ENCODE measurements at places on chromosomes 7 and 10.

GRCh38 chr7:154677454-154677853 is 325.5 kb downstream of the PAXIP1 start:
- no peak for DNase-seq

DNA sequence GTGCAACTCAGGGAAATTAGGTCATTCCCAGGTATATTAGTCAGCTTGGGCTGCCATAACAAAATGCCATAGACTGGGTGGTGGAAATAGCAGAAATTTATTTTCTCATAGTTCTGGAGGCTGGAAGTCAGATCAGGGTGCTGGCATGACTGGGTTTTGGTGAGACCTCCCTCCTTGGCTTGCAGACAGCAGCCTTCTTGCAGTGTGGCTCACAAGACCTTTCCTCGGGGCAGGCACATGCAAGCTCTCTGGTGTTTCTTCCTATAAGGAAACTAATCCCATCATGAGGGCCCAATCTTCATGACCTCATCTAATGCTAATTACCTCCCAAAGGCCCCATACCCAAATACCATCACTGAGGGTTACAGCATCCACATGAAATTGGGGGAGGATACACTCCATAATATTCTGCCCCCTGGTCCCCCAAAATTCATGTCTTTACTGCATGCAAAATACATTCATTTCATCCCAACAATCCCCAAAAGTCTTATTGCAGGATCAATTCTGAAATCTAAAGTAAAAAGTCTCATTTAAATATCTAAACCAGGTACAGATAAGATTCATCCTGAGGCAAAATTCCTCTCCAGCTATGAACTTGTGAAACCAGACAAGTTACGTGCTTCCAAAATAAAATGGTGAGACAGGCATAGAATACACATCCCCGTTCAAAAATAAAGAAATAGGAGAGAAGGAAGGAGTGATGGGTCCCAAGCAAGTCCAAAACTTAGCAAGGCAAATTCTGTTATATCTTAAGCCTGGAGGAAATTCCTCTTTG is 17.4 kb upstream of the CBLL1 start:
- no peak for DNase-seq

- no peak for DNase-seq
Measured at GRCh38 chr10:108736111-108736510, 1187.2 kb downstream of the XPNPEP1 start.

GRCh38 chr10:132735923-132736391 is 50.0 kb downstream of the NKX6-2 start:
- DNase-seq, result no peak

DNA sequence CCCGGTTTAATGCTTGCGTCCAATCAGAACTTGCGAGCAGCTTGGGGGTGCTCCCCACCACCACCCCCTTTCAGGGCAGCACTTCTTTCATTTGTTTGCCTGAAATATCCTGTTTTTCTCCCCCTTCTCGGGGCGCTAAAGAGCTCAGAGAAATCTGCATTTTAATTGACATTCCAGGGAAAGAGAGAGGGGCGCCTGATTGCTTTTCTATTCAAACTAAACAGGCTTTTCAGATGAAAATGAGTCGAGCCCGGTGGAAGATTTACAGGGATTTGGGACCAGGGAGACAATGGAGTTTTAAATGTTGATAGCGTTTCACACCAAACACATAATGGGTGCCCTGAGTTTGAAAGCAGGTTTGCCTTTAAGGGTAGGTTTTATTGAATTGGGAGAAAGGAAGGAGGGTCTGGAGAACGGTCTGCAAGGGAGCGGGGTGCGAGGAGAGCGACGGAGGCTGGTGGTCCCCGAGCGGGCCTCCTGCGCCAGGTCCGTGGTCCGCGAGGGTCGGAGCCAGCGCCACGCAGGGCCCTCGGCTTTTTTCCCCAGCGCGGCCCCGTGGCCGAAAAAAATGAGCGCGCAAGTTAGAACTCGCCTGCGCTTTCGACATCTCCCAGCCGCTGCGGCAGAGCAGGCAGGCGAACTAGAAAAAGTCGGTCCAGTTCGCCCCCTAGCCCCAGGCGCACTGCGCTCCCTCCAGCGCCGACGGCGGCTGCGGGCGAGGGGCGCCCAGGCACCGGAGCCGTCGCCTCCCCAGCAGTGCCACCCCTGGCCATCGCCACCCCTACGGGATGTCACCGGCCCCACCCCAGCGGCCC is 1.3 kb downstream of the FGFR2 start:
- no peak for DNase-seq

DNA sequence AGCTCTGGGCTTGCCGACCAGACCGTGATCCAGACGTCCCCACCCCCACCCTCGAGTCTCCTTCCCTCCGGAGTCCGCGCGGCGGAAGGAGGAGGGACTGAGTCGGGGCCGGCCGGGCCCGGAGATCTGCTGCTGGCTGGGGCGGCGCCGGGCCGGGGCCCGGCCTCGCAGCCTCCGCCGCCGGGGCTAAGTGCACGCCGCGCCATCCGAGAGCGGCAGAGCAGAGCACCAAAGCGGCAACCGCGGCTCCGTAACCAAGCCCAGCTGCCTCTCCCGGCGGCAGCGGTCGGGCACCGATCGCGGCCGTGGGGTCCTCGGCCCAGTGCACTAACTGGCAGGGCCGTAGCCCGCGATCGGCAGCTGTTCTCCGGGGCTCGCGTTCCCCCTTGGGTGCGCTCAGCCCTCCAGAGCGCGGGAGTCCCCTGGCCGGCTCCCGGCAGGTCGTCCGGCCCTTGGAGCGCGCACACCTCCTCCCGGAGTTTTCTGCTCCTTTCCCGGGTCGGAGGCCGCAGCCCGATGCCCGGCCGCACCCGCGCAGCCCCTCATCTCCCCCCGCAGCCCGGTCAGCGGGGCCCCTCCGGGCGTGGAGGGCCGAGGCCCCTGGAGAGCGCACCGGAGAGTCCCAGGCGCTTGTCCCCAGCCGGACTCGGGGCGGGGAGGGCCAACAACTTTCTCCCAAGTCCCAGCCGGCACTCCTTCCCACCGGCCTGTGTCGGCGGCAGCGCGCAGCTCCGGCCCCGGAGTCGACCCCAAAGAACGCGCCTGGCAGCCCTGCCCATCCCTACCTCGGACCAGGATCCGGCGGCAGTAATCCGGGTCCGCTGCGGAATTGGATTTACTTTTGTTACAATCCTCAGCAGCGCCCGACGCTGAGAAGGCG is 799 bp downstream of the VAX1 start:
- DNase-seq, result no peak

DNA sequence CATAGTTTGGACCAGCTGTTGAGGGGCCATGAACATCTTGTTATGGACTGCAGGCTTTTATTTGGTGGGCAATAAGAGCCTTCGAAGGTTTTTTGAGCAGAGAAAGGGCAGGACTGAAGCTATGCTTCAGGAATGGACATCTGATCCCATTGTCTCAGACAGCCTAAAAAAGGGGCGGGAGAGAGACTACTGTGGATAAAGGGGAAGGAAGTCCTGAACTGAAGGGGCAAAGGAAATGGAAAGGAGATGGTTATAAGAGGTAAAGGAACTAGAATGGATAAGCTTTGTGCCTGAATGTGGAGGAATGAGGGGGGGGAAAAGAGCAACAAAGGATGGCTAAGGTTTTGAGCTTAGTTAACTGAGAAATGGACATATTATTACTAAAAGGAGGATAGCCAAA is 172.5 kb downstream of the SKAP2 start:
- no peak for DNase-seq

DNA sequence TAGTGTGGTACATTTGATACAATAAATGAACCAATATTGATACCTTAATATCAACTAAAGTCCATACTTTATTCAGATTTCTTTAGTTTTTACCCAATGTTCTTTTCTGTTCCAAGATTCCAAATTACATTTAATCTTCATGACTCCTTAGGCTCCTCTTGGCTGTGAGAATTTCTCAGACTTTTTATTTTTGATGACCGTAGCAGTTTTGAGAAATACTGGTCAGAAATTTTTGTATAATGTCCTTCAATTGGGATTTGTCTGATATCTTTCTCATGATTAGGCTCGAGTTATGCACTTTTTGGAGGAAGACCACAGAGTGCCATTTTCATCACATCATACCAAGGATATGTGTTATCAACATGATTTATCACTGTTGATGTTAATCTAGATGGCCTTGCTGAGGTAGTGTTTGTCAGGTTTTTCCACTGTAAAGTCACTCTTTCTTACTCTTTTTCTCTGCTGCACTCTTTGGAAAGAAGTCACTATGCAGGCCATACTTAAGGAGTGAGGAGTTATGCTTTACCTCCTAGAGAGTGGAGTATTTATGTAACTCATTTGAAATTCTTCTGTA is 12.9 kb upstream of the ENTPD1 start:
- DNase-seq, result no peak

- DNase-seq, result peak; percentile 3
Measured at GRCh38 chr7:106346678-106347217, 62.0 kb upstream of the NAMPT start.

DNA sequence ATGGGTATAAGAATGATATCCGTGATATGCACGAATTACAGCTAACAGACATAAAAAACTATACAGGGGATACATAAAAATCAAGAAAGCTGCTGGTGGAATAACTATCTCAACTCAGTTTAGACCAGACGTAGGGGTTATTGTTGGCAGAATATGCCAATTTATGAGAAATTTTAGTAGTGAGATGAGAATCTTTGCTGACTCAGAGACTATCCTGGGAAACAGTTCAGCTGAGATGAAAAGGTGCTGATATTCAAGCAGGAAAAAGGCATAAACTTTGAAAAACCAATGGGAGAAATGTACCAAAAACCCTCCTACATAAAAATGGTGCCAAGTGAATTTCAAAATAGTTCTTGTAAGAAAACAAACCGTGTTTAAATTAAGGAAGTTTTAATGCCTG is 3.3 kb downstream of the MRPS33 start:
- DNase-seq, result no peak

DNA sequence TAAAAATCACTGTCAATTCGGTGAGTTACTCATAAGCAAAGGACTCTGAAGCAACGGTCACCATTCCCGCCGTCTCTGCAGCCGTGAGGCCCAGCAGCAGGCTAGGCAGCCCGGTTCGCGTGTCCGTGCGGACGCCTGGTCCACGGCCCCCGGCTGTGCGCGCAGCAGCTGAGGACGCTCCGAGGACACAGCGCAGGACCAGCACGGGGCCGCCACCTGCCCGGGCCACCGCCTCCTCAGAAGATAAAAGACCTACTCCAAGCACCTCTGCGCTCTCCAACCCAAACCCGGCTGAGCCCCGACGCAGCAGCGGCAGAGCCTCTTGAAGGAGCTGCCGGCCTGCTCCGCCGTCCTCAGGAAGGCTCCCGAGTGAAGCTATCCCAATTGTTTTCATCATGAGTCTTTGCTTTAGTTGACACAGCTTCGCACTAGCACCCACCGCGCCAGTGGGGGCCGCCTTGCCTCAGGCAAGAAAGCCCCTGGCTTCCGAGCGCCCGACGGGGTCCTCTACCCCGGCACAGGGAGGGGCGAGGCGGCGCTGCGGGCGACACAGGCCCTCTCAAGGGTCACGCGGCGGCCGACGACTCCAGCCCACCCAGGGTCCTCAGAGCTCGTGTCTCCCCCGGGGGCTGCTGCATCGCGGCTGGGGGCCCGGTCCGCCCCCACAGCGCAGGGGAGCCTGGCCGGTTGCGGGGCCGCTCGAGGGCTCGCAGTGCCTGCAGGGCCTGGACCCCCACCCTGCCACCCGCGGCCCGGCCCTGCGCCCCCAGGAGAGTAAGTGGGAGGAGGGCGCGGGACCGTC is 16.9 kb upstream of the GPR146 start:
- no peak for DNase-seq

GRCh38 chr7:128275681-128276080 is 34.6 kb downstream of the LEP start:
- DNase-seq, result no peak

DNA sequence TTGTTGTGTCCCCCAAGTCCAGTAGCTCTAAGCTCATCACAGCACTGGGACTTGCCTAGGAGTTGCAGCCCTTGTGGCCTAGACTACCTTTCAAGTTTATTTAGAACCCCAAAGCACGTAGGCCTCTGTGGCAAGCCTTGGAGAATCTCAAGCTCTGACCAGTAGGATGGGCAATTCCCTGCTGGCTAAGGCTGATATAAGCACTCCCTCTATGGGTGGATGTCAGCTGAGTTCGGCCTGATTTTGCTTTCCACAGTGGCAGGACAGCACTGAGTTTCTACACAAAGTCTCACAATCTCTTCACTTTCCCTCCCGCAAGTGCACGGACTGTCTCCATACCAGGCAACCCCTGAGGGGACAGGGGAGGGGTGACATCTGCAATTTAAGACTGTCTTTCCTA is 886.4 kb upstream of the LRRN3 start:
- no peak for DNase-seq

DNA sequence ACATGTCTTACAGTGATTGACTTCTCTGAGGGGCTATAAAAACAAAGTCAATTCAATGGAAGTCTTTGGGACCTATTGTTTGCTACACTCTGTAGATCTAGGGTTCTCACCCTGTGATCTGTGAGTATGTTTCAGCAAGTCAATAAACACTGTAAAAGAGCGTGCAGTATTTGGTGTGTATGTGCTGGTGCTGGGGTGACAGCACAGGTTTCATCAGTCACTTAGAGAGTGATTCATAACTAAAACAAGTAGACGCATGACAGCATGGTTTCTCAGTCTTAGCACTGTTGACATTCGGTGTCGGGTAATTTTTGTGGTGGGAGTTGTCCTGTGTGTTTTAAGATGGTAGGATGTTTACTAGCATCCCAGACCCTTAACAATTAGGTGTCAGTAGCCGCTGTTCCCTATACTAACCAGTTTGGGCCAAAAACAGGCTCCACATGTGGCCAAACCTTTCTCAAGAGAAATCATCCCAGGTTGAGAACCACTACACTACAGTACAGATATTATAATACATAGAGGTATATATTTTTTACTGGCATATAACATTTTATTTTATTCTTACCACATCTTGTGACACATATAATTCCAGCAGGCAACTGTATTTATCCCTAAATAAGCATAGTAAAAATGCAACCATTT is 411.8 kb downstream of the ARL4A start:
- no peak for DNase-seq

DNA sequence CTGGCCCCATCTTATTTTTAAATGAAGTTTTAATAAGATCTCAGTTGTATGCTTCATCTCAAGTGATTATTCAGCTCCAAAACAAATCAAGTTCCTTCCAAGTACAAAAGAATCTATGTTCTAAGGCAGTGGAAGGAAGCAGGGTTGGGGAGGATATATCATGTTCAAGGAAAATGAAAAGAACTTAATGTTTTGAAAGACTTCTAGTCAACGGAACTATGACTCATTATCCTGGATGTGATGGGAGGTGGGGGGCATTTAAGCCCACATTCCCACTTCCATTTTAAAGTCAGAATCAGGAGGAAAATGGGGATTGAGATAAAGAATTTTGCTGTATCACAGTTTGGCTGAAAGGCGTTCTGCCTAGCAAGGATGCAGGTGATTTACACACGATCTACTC is 59.4 kb downstream of the FANK1 start:
- DNase-seq, result no peak

- DNase-seq, result no peak
Measured at GRCh38 chr10:47444047-47444446, 39.9 kb downstream of the ANXA8 start.

GRCh38 chr10:35340975-35341374 is 4.7 kb downstream of the CCNY start:
- no peak for DNase-seq

GRCh38 chr7:121475806-121476205 is 79.7 kb upstream of the FAM3C start:
- no peak for DNase-seq

- DNase-seq, result no peak
Measured at GRCh38 chr10:52571516-52572182, 200.9 kb downstream of the MBL2 start.
